M059J (cell line): ENCODE measurements at places on chromosomes 5 and 9. TPM values are rescaled to one million over a fixed set of nuclear protein-coding genes. Genes with fewer than 3 reads are reported as not detected.

STPG3 gene
- not detected in 2 replicates for total RNA-seq

ADRB2 gene
- 6.6 and 8.0 TPM in 2 replicates for total RNA-seq

ARSI gene
- 32.7 and 51.2 TPM in 2 replicates for total RNA-seq

ACOT12 gene
- not detected in 2 replicates for total RNA-seq

TICAM2 gene
- total RNA-seq = 14.0 and 16.0 TPM in 2 replicates

ANXA2R gene
- 0.25 and 1.4 TPM in 2 replicates for total RNA-seq

SHISAL2B gene
- not detected in 2 replicates for total RNA-seq

PLPPR1 gene
- not detected in 2 replicates for total RNA-seq

FAM151B gene
- 1.6 TPM in 1 of 2 replicates, not detected in the other for total RNA-seq

ARL14EPL gene
- 0.37 TPM in 1 of 2 replicates, not detected in the other for total RNA-seq

C5orf52 gene
- not detected in 2 replicates for total RNA-seq

PRELID1 gene
- total RNA-seq = 238 and 249 TPM in 2 replicates

PCDHGA9 gene
- total RNA-seq = 0.02 and 0.17 TPM in 2 replicates

IL13 gene
- total RNA-seq = not detected in 2 replicates

ADAMTS19 gene
- total RNA-seq = 0.10 and 0.34 TPM in 2 replicates

IFNA21 gene
- not detected in 2 replicates for total RNA-seq

INSL6 gene
- total RNA-seq = not detected in 2 replicates

QRFP gene
- not detected in 2 replicates for total RNA-seq

C6 gene
- 0.17 and 1.6 TPM in 2 replicates for total RNA-seq

LCN1 gene
- total RNA-seq = not detected in 2 replicates

CCDC69 gene
- total RNA-seq = 1.5 and 2.1 TPM in 2 replicates

TMEM8B gene
- 1.9 and 4.2 TPM in 2 replicates for total RNA-seq

F2RL2 gene
- 4.9 and 5.2 TPM in 2 replicates for total RNA-seq

ELAVL2 gene
- total RNA-seq = 15.0 and 21.6 TPM in 2 replicates

ABCA1 gene
- 5.2 and 7.7 TPM in 2 replicates for total RNA-seq

CLIC3 gene
- total RNA-seq = 11.0 and 18.9 TPM in 2 replicates

ZNF608 gene
- total RNA-seq = 14.2 and 18.0 TPM in 2 replicates

FOXD4L6 gene
- not detected in 2 replicates for total RNA-seq

STX17 gene
- 15.3 and 34.8 TPM in 2 replicates for total RNA-seq

FCN2 gene
- not detected in 2 replicates for total RNA-seq

EIF4E1B gene
- not detected in 2 replicates for total RNA-seq

CER1 gene
- total RNA-seq = not detected in 2 replicates

C9orf153 gene
- total RNA-seq = not detected in 2 replicates

MCTP1 gene
- 0.02 TPM in 1 of 2 replicates, not detected in the other for total RNA-seq

TRIM36 gene
- total RNA-seq = 1.6 and 3.6 TPM in 2 replicates

HARS1 gene
- total RNA-seq = 36.8 and 58.1 TPM in 2 replicates

PNPLA7 gene
- 0.27 TPM in 1 of 2 replicates, not detected in the other for total RNA-seq

NADK2 gene
- total RNA-seq = 26.1 and 36.4 TPM in 2 replicates

GSN gene
- total RNA-seq = 142 and 207 TPM in 2 replicates

PTGES gene
- 0.10 and 1.0 TPM in 2 replicates for total RNA-seq

TPRN gene
- total RNA-seq = 4.5 and 8.5 TPM in 2 replicates

NIPAL4 gene
- total RNA-seq = 0.44 and 1.4 TPM in 2 replicates

GAS1 gene
- 5.9 and 8.9 TPM in 2 replicates for total RNA-seq

ROPN1L gene
- total RNA-seq = 0.30 and 3.0 TPM in 2 replicates

UGT3A1 gene
- total RNA-seq = not detected in 2 replicates

PCDHB7 gene
- total RNA-seq = 1.7 and 2.1 TPM in 2 replicates

DCTN3 gene
- 159 and 180 TPM in 2 replicates for total RNA-seq

PCDHGA1 gene
- 0.71 and 0.89 TPM in 2 replicates for total RNA-seq

PJA2 gene
- 42.0 and 58.9 TPM in 2 replicates for total RNA-seq

WNT8A gene
- total RNA-seq = 0.12 and 0.54 TPM in 2 replicates

GRM6 gene
- not detected in 2 replicates for total RNA-seq
